Fibroblast of skin of right quadriceps (primary cell): ENCODE measurements at places on chromosomes 13 and 19.

DNA sequence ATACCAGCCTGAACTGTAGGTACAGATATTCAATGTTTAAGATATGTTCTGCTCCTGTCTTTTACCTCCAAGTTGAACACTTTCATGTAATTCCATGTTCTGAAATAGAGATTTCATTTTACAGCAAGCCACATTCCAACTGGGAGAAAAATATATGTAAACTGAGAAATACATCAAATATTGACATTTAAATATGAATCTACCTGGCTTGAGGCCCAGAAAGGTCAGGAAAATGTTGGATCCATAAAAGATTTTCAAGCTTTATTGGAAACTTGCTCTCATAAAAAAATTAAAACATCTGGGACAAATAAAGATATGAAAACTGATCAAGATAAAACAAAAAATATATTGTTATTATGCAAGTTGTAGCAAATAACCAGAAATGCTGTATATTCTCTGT lies 1078.7 kb upstream of the ATXN8OS start:
- DNase-seq = no peak

- peak; percentile 39 for DNase-seq
Observed at GRCh38 chr13:52359534-52359933, 46.4 kb downstream of the THSD1 start.

DNA sequence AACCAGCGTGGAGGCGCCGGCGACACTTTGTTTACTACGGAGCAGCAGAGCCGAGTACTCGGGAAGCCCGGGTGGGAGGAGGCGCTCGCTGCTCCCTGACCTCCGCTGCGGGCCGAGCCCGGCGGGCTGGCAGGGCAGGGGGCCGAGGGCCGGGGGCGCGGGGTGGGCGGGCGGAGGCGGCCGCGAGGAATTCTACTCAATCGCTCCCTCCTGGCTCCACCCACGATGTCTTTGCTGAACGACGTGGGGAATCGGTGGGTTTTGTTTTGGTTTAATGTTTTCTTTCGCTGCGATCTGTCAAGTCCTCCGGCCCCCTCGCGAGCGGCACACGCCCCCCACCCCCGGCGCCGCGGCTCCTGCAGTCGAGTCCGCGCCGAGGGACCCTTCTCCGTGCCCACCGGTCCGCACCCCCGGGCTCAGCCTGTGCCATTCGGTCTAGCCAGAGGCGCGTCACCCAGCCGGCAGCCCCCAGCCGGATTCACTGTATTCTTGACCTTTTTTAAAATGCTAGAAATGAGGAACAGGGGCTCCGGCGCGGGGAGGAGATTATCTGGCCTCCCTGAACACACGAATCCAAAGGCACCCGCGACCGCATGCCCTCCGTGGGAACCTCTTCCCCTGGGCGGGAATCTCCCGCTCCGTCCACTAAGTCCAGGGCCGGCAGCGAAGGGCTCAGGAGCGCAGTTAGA lies 636 bp upstream of the FOXO1 start:
- DNase-seq = no peak

DNA sequence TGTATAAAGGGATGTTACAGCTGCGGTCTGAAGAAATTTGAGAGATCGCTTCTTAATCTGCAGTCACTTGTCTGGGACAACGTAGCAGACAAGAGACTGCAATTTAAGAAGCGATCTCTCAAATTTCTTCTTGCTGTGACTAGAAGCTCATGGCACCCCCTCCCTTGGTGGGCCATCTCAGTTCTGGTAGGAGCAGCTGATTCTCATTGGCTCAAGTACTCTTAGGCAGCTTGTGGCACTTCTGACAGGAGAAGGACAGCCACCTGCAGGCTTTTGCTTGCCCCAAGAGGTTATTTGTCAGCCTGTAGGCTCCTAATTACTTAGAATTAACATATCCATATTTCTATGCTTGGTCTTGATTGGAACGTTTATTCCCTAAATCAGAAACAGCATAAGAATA lies 503.0 kb downstream of the DCT start:
- DNase-seq = no peak
